NCI-H1694 treated with DMSO at 0.1 percent for 48 hours (cell line): ENCODE measurements at places on chromosomes 4 and X.

DNA sequence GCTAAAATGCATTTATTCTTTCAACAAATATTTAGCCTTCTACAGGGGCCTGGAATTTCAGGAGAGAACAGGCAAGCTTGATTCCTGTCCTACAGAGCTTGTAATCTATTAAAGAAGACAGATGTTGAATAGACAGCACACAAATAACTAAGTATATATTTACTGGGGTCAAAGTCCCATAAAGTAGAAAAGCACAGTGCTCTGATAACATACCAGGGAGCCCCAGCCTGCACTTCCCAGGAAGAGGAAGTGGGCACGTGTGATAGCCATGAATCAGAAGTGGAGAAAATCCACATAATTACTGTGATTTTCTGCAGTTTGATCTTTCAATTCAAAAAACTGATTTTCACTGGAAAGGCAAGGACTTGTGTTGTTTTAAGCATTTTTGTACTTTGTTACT, 129.1 kb downstream of the EGF start:
- DNase-seq, result no peak

DNA sequence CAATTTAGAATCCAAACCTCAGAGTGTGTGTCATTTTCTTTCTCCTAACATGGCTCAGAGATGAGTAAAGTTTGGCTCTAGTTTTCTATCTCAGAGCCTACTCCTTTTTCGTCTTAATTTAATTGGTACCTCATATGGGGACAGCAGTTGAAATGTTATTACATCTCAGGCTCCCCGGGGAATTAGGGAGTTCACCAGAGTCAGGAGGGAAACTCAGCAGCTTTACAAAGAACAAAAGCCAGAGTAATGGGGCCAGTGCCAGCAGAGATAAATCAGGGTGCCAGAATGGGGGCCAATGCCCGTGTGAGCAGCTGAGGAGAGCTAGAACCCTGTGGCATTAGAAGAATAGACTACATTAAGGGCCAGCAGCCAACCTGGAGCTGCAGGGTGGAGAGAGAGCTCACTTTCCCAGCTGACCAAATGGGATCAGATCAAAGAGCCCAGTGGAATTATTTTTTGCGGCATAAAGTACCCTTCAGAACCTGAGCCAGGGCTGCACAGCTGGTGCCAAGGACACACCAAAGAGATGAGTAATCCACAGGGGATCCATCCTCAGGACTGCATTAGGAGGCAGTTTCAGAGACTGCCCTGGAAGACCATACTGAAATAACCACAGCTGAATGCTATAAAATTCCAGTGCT, 207.1 kb upstream of the DKK2 start:
- DNase-seq, result no peak

- no peak for DNase-seq
These were observed 138.9 kb downstream of the PTTG2 start for GRCh38 chr4:38099020-38099600.

DNA sequence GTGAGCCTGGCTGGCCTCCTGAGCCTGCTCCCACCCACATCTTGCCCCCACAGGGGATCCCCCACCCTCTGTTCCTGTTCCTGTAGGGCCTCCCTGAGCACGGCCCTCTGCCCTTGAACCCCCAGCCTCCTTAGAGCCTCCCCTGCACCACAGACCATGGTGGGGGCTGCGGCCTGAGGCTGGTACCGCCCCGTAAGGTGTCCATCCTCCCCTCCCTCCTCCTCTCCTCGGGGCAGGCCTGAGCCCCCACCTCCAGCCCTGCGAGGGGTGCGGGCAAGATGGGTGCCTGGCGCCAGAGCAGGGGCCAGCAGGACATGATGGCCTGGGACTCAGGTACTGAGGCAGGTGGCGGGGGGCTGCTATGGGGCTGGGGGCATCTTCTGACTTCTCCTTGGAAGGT, 28.4 kb upstream of the FGFR3 start:
- DNase-seq, result no peak

DNA sequence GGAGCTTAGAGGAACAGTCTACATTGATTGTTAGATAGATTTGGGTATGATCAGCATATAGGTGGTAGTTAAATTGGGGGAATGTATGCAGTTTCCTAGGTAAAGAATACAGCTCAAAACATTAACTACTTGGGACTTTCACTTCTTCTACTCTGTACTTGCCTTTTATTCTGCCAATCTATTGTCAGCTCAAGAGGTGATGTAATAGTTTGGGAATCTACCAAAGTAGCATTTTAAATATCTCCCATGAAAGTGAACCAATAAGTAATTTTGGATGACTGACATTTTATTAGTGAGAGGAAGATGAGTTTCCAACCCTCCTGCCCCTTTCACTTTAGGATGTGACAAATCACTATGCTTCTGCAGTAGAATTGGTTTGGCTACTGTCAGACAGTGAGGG, 43.4 kb downstream of the NUDT6 start:
- no peak for DNase-seq

DNA sequence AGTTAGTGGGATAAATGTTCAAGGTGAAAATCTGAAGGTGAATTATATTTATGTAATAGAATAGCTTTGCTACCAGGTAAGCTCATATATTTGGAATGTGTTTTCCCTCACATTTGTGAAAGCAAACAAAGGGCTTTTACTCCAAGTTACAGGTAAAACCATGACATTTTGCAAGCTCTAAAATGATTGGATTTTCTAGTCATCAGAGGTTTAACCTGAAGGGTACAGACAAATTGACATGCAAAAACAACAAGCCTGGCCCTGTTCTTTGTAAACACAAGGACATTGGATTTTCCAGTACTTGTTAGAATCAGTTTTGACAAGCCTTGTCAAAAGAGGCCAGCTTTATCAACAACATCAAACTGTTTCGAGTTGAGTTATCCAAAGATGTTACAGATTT, 51.7 kb downstream of the ZFX start:
- DNase-seq, result no peak

DNA sequence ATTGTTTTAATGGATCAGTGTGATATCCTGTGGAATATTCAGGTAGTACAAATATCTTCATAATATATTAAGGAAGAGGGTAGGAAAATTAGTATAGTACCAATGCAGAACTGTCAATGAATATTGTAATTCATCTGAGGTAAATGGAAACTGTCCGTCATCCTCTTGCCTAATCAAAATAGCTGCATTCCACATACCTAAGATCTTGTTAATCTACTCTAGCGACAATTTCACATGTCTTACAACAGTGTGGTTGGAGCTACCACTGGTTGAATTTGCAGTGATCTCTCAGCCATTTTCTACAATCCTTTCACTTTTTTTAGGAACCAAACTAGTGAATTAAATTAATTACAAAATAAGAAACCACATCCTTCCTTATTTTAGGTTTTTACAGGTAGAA, 117.5 kb downstream of the PCDH18 start:
- no peak for DNase-seq
